ENCODE measurements at places on chromosomes 6 and 20.
A peak's percentile ranks its signal among the peaks of the same experiment; 100 is the strongest.

- DNase-seq: no peak
These were observed 7.1 kb upstream of the E2F1 start for GRCh38 chr20:33693289-33693688.

DNA sequence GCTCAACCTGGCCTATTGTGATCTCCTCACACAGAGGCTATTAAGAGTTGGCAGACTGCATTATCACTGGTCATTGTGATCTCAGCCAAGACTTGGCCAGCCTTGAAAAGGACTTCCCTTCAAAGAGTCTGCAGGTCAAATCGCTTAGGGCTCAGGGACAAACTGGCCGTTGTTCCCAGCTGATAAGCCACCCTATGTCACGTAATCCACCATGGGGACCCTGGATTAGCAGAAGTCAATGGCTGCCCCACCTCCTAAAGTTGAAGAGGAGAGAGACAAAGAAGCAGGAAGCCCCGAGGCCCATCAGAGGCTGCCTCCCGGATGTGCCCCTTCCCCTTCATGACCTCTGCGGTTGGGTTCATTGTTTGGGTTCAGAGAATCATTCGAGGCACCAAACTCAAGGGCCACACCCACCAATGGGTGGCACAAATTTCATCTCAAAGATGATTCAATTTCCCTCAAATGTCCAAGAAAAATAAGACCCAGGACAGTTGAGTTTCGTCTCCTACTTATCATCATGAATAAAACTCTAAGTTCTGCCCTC is 56.6 kb downstream of the BPIFB1 start:
- no peak for DNase-seq

GRCh38 chr6:124823240-124824111 is 138.8 kb upstream of the RNF217 start:
- no peak for DNase-seq

DNA sequence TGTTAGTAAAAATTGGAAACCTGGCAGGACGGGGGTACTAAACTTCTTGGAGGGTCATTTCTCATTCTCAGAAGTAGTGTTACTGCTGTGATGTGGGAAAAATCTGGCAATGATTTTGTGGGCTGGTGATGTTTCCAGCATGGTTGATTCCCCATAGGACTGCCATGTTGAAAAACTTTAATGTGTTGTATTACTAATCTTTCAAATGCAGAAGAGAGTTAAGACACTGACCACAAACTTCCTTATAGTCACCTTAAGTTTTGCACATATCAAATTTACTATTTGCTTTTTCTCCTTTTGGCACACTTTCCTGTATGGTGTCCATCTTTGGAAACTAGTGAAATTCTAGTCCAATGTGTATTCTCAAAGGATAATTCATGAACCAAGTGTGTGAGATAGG is 236.2 kb upstream of the TAB2 start:
- no peak for DNase-seq

- no peak for DNase-seq
These were observed 53.0 kb downstream of the ADAT2 start for GRCh38 chr6:143397227-143398222.

DNA sequence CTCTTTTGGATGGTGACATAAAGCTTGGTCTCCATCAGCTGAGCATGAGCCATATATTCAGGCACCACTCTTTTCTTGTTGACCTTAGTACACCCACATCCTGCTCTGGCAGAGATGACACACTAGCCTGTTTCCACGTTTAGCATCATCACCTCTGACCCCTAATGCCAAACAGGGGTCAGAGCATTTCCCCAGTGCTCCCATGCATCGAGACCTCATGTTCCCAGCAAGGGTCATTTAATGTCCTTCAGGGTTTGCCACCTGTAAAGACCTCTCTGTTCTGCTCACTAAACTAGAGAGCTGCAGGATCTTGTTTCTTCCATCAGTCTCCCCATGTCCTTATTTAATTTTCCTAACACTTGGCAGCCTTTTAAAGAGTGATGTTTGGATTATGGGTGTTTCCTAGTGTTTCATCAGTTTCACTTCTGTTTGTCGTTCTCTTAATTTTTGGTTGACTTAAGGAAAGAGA is 97.5 kb downstream of the AIG1 start:
- DNase-seq: no peak

GRCh38 chr6:107458672-107459282 is 587 bp downstream of the PDSS2 start:
- DNase-seq: peak; percentile 62

- DNase-seq: no peak
These were observed 1.9 kb downstream of the NCOA7 start for GRCh38 chr6:125792680-125793079.

GRCh38 chr6:156844089-156844488 is 66.9 kb downstream of the ARID1B start:
- no peak for DNase-seq

DNA sequence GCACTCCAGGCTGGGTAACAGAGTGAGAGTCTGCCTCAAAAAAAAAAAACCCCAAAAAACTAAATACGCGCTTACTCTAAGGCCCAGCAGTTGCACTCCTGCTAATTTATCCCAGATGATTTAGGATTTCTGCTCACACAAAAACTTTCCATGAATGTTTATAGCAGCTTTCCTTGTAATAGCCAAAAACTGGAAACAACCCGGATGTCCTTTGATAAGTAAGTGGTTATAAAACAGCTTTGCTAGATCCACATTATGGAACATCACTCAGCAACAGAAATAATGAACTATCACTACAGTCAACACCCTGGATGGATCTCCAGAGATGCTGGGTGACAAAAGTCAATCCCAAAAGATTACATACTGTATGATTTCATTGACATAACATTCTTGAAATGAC is 220.4 kb upstream of the JARID2 start:
- no peak for DNase-seq

GRCh38 chr6:133426038-133426437 is 184.9 kb downstream of the EYA4 start:
- no peak for DNase-seq

DNA sequence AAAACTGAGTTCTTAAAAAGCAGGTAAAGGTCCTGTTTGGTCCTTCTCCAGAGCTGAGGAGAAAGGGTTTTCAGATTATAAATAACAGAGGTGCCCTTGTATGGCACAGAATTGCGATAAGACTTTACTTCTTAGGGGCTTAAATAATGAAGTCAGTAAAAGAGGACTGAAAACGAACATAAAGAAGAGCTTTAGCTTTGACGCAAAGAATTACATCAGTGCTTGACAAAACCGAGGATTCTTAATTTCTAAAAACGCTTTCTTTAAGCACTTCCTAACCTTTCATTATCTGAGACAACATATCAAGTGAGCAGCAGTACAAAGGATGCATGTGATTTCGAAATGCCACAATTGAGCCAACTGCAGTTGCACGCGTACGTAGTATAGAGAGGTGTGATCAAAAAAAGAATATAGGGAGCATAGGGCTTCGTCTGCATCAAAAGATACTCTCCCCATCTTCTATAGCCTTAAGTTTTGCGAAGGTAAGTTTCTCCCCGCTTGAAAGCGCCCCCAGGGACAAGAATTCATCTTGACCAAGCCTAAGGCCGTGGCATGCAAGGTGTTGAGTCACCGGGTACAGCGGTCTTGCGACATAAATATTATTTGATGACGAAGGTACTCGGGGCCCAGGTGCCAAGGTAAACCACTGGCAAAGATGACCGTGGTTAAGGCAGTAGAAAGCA is 778 bp upstream of the LOC128125822 start:
- DNase-seq: no peak

DNA sequence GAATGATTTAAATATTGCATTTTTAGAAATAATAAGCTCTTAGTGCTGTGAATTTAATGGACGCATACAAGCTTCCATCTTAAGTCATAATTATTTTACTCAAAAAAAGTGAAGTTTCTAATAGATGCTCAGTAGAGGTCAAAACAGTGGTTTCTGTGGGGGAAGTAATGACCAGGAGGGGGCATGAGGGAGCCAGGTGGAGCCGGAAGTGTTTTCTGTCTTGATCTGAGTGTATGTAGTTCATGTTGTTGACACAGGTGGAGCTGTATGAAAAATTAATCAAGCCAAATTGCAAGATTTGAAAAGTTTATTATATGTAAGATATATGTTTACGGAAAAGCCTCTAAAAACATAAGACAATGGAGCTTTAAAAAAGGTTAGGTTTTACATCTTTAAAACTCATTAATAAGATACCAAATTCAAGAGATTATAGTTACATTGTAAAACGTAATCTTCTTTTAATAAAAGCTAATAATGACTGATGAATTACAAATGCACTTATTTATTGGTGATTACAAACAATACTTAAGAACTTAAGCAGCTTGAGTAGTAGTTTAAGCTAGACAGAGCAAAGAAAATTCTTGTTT is 68.0 kb downstream of the PLAGL1 start:
- peak; percentile 54 for DNase-seq

GRCh38 chr6:100879317-100879716 is 1.8 kb downstream of the ASCC3 start:
- DNase-seq: no peak

- no peak for DNase-seq
These were observed 13.4 kb upstream of the TREML4 start for GRCh38 chr6:41214559-41215238.

DNA sequence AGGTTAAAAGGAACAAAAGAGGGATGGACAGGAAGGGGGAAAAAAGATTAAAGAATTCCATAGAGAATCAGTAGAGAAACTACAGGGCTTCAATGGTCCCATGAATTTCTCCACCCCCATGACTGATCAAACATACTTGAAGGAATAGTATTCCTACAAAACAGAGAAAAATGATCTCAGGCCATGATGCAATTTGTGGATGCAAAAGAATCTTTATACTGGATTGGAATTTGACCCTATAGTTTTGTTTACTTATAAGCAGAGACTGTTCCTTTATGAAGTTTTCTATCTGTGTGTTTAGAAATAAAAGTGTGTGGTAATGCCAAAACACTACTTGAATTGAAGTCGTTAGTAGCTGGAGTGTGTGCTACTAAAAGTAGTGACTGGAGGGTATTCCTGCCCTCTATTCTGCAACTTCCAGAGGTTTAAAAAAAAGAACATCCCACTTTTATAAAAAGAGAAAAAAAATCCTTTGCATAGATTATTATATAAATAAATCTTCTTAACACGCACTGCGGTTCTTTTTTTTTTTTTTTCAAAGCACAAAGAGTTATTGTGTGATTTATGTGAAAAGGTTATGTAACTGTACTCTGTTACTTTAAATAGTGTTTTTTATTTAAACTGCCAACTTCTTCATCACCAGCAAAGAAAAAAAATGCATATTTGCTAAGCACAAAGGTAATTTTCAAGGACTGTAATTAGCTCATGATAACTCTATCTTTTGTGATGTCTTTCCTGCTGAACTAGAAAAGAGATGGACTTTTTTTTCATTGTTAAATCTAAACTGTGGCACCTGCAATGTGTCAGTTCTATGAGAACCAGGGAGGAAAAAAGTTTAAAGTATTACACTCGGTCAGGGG is 214.5 kb upstream of the CITED2 start:
- DNase-seq: peak; percentile 76

DNA sequence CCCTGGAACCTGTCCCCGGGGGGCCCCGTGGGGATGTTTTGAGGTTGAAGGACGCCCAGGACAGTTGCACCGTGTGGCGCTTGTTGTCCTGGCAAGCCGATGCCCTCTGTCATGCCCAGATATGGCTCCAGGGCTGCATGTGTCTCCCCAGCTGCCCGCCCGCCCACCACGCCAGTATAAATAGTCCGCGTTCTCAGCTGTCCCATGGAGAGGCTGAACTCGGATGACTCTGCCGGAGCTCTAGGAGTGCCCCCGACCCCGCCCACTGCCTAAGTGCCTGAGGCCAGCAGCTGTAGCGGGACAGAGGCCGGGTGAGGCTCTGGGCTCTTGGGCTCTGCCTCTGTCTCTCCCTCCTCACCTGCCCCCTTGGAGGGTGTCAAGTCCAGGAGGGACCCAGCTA is 83.0 kb upstream of the GATA5 start:
- no peak for DNase-seq

DNA sequence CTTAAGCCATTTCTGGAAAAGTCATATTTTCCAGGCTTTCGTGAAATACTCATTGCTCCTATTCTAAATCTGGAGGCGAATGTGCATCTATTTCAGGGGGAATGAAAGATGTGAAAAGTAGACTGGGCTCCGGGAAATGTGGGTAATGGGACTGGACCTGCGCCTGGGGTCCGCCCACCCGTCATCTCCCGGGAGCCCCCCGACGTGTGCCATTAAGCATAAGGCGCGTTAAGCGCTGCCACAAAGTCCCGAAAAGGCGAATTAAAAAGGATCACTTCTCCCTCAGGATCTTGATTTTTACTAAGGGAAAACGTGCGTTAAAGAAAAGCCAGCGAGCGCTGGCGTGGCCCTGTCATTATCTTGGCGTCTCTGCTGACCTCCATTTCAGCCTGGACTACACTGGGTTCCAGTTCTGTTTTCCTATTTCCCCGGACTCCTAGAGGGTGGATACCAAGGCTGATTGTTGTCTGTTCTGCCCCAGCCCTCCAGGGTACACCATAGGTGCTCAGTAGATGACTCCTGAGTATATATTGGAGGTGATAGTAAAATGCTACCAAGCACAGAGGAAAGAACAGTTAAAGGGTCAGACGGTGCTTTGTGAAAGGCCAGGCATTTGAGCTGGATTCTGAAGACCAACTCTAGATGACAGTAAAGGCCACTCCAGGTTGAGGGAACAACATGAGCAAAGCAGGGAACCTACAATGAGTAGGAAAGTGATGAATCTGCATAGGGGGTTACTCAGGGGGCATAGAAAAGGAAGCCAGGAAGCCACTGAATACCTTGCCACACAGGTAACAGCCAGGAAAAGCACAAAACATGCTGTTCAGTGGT is 89.2 kb upstream of the ARID1B start:
- DNase-seq: peak; percentile 88

GRCh38 chr6:140460267-140460666 is 1085.8 kb upstream of the CITED2 start:
- DNase-seq: no peak

DNA sequence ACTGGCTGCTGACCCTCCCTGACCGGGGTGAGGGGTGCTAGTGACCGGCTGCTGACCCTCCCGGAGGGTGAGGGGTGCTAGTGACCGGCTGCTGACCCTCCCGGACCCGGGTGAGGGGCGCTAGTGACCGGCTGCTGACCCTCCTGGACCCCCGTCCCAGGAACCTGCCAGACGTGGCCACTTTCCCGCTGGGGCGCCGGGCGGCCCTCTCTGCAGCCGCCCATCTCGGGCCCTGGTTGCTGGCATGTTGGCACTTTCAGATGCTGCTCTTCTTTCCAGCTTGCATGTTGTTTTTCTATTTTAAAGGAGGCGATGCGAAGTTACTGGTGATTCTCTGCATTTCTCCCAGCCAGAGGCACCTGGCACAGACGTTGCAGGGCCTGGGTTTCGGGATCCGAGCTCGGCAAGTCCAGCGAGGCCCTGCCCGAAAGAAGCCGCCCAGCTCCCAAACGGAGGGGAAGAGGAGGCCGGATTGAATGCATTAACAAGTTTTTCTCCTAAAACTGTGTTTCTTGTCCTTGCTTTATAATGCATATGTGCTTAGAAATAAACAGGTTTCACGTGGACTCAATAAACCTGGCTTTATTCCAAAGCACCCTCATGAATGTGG is 34.4 kb downstream of the FRMD1 start:
- no peak for DNase-seq

GRCh38 chr6:66321017-66321416 is 614.0 kb upstream of the EYS start:
- DNase-seq: no peak

DNA sequence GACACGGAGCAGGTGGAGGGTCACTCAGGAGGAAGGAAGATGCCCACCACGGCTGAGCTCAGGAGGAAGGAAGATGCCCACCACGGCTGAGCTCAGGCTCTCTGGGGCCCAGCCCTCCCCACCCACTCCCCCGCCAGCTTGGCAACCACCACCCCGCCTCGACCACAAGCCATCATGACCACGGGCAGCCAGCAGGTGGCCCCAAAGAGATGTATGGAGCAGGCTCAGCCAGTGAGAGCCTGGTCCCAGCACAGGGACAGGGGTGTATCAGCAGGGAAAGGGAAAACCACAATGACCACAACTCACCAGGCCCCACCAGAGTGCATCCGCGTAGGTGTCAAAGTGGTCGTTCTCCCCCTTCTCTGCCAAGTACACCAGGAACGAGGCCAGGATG is 30.4 kb downstream of the KCNQ2 start:
- peak; percentile 76 for DNase-seq

Data from NCI-H1417 (cell line).